ENCODE measurements at places on chromosomes 5 and 9. TPM values are rescaled to one million over a fixed set of nuclear protein-coding genes. Genes with fewer than 3 reads are reported as not detected.

Gene CDO1
- 0.57 TPM for total RNA-seq

Gene QRFP
- not detected for total RNA-seq

Gene ADGRD2
- total RNA-seq: not detected

- no peak for DNase-seq
Observed at GRCh38 chr9:138077898-138078540, 200.4 kb downstream of the CACNA1B start.

DNA sequence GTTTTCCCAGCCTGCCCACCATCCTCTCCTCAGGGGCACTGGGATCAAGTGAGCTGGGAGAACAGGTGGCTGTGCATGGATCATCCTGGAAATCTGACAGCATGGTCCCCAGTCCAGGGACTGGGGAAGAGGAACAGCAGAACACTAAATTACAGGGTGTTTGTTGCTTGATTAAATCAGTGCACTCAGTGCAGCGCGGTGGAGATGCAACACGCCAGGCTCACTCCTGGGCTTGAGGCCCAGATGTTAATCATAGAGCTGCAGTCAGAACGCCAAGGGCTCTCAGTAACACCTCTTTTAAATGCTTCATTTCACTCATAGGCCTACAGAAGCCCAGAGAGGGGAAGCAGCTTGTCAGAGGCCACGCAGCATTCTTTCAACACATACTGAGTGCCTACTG, 14.2 kb upstream of the LARP1 start:
- no peak for DNase-seq

DNA sequence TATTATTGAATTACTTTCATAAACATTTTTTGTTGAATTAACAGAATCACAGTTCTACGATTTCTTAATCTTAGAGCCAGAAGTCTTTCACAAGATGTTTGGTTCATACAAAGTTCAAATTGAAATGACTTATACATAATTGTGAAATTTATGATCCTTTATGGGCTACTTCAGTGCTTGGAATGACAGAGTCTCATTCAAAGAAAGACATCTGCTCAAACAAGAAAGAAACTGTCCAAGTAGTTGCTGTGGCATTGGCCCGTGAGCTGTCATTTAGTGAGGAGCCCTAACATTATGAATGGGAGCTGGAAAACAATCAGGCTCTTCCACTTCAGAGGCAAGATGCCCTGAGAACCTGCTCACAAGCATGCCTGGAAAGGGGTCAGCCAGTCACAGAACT, 63.4 kb downstream of the AUH start:
- DNase-seq: no peak

- DNase-seq: no peak
Observed at GRCh38 chr9:9904041-9904440, 708.8 kb downstream of the PTPRD start.

Measured in activated naive CD4-positive, alpha-beta T cell treated with anti-CD3 and anti-CD28 coated beads for 36 hours (primary cell).